ENCODE measurements at places on chromosomes 11 and 22.

GRCh38 chr11:59598961-59599360 is 16.6 kb downstream of the OSBP start:
- DNase-seq = no peak

DNA sequence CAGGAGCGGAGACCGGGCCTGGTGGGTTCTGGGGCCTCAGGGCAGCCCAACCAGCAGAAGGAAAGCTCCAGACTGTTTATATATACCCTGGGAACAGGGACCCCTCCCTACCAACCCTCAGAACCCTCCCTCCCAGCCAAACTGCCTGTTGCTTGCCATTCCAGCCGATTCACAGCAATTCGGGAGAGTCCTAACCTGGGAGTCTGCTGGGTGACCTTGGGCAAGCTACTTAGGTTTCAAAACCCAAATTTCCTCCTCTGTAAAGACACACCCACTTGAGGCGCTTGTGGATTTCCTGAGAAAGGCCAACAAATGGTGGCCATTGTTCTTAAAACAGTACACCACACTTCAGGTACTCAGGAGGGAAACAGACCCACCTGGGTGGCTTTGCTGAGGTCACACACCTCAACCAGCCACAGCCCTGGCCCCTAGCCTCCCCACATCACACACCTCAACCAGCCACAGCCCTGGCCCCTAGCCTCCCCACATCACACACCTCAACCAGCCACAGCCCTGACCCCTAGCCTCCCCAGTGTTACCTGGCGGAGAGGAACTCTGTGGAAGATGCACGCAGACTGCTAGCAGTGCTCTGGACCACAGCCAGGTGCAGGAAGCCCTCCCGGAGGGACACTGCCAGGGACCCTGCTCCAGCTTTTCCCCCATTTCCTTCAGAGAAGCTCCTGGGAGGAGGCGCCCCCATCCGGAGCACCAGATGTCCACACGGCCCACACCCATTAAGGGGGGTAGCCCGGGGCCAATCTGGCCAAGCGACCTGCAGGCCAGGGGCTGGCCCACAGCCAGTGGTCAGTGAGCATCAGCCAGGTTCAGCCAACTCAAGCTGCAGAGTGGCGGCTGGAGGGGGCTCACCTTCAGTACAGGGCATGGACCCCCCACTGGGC is 6.2 kb downstream of the SHISA8 start:
- DNase-seq = no peak

- DNase-seq = no peak
These were observed 103.2 kb upstream of the KIRREL3 start for GRCh38 chr11:127103586-127104388.

DNA sequence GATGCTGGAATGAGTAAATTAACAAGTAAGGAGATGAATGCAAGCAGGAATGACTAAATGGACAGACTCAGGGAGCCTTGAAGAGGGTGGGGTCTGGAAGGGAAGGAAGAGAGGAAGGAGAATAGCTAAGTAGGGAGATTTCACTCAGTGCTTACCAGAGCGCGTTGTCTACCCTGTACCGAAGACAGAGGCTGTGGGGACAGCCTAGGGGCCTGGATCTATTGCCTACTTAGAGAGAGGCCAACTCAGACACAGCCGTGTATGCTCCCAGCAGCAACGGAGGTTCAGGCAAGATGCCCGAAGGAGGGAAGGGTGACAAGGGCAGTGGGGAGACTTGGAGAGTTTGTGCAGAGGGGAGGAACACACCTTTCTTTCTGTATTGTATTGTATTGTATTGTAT is at the start of gene FOLR2:
Gene FOLR2, plus strand, starts transcription at position 157 of the 400 bp plus-strand sequence. CDS start 1,791 bp downstream, outside the sequence.
- no peak for DNase-seq

GRCh38 chr22:48782811-48783511 is 1044.7 kb downstream of the BRD1 start:
- DNase-seq = no peak

GRCh38 chr11:75490221-75491181 is 35.2 kb downstream of the GDPD5 start:
- DNase-seq = no peak

GRCh38 chr22:20219667-20220628 is 48.2 kb downstream of the RTN4R start:
- DNase-seq = no peak

DNA sequence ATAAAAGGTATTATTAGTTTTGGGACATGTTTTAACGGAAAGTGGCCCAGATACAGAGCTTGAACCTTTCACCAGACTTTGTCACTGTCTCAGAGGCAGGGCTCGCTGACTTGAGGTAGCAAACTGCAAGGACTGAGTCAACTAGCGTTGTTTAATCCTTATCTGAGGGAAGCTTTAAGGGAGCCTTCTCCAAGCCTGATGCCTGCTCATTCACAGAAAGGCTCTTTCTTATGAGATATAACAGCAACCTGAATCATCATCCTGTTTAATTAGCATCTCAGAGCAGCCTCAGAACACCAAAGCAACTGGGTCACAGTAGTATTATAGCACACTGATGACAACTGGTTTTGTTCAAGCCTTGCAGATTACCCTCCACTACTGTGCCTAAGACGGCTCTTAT is 54.2 kb upstream of the CYP2D6 start:
- no peak for DNase-seq

GRCh38 chr11:72475381-72475780 is 41.0 kb upstream of the CLPB start:
- DNase-seq = no peak

DNA sequence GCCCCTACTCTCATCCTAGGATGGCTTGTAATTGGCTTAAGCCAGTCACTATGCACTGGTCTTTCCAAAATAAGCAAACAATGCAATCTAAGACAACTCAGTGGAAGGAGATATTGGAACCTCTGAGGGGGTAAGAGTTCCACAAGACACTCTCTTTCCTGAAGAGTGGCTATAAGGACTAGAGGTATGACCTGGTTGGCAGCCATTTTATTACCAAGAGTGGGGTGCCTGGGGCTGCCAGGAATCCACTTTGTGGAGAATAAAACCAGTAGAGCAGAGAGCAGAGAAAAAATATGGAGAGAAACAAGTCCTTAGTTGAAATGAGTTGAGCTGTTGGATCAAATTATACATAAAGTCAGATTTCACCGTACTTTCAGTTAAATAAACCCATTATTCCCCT is 38.8 kb upstream of the CAPRIN1 start:
- no peak for DNase-seq

DNA sequence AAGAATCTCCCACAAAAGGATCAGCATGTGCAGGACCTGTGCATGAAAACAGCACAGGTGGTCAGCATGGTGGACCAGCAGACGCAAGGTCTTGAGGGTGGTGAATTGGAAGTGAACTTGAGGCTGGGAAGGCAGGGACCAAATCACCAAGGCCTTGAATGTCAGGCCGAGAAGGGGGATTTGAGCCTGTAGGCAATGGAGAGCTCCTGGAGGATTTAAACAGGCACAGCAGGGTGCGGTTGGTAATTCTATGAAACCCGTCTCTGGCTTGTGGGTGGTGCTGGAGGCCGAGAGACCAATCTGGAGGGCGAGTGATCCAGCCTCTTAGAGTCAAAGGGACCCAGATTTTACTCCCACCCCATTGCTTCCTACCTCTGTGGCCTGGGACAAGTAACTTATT is 2.4 kb downstream of the TSKU start:
- DNase-seq = no peak

DNA sequence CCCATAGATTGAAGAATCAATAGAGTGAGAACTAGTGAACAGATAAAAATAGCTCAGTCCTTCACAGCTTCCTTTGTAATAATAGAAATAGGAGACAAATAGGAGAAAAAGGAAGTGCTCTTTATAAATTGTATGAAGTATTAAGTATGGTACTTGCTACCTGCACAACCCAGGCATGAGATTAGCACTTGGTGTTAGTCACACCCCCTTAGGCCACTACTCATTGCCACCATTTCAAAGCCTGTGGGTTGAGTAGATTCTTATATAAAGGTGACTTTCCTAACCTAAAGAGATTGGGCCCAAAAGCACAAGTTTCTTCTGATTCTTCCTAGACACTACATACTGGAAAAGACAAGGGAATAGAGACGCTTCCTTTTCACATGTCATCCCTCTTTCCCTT is 37.7 kb upstream of the ADORA2A start:
- no peak for DNase-seq

- no peak for DNase-seq
These were observed 8.4 kb upstream of the MN1 start for GRCh38 chr22:27809700-27810608.

GRCh38 chr11:70732023-70732880 is 333.9 kb downstream of the CTTN start:
- no peak for DNase-seq

DNA sequence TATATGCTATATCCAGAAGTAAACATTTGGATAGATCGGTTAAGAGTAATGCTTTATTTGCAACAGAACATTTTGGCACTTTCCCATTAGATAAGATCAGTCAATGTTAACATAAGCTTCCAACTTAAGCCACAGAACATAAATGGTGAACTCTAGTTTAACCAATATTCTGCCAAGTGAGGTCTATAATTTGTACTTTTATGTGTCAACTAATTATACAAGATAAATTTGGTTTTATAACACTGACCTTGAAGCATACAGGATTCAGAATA is 23.5 kb upstream of the BLID start:
- DNase-seq = no peak

DNA sequence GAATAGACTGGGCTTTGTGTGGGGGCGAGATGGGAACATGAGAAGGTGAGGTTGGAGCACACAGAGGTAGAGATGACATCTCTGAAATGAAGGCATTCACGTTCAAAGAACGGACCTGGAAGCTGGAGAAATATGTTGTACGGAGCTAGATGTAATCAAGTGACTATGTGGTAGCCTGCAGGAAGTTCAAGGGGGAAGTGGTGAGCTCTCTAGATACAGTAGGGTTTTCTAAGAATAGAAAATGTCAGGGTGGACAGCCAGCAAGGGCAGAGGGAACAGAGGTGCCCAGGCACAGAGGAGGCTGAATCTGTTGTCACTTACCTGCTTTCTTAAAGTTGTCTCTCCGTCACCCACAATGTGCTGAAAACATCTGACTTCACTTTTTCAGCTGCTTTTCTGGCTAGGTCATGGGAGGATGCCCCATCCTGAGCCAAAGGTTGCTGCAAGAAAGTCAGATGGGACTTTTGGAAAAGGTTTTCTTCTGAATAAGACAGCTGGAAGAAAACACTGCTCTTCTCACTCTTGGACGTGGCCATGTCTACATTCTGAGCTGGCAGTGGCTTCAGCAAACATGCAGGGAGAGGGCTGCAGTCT is 171.5 kb upstream of the B3GAT1 start:
- no peak for DNase-seq

DNA sequence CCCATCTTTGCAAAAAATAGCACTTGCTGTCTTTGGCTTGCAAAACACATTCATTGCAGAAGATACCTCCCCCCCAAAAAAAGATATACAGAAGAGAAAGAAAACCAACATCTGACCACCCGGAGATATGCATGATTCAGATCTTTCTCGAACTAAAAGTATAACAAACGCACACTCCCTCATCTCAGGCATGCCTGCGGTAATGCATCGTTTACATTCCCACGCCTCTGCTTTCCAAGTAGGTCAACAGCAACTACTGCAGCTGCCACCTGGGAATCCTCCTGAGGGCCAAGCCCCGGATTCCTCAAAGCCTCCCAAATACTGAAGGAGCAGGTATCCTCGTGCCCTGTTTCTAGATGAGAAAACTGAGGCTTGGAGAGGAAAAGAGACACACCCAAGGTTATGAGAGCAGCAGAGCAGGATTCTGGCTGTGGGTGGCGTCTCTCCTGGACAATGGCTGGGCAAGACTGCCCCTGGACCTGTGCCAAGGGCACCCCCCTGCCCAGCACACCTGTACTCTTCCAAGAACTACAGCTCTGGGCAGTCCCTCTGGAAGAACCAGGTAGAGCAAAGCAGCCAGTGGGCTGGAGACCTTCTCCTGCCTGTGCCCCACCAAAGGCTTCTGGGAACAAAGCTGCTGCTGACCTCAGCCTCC is 38.1 kb downstream of the NUP50 start:
- no peak for DNase-seq

DNA sequence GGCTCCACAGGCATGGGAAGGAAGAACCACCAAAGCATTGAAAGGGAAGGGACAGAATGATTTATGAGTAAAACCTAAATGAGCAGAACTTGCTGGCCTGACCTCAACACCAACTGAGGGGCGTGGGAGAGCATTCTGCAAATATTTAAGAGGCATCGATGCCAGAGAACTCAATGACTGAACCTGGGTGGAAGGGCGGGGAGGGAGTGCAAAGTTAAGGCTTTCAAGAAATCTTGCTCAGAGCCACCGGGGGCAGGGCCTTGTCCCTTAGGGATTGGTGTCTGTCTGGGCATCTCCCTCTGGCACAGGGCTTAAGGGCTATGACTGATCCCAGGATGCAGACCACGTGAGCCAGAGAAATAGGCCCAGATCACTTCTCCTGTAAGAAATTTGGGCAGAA is 137.1 kb downstream of the ADAMTS15 start:
- no peak for DNase-seq

GRCh38 chr22:32991353-32992101 is 66.7 kb downstream of the SYN3 start:
- DNase-seq = no peak

DNA sequence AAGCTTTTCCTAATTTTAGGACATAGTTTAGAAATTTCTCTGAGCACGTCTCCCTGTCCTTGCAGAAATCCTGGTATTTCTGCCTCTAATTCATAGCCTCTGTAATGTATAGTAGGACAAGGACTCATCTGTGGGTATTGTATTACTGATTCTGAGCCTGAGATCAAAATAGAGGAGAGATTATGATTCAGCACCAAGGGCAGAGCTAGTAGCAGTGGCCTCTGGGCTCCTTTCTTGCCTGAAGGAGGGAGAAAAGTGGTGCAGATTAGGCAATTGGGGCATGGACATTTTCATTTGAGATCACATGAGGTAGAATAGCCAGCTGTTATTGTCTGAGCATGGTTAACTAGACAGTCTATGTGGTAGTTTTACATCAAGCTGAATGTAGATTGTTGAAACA is 2.8 kb downstream of the MADD start:
- DNase-seq = no peak

GRCh38 chr22:49395617-49396016 is 432.1 kb downstream of the BRD1 start:
- no peak for DNase-seq

DNA sequence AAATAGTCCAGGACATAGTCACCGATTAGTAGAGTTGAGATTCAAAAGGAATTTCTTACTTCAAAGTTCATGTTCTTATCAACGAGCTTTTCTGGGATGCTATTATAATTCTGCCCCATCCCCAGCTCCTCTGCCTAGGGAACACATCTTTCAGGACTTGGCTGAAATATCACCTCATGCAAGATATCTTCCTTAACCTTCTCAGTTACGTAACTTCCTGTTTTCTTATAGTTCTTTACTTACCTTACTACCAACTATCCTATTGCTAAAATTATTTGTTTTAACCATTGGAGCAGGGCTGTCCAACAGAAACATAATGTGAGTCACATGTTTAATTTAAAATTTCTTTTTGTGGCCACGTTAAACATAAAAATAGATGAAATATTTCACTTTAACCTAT is 2.3 kb downstream of the NARS2 start:
- DNase-seq = no peak
